ENCODE measurements at places on chromosomes 16 and 17. TPM values are rescaled to one million over a fixed set of nuclear protein-coding genes. Genes with fewer than 3 reads are reported as not detected.
A peak's percentile ranks its signal among the peaks of the same experiment; 100 is the strongest.

The HSPB9 gene
- not detected for total RNA-seq

DNA sequence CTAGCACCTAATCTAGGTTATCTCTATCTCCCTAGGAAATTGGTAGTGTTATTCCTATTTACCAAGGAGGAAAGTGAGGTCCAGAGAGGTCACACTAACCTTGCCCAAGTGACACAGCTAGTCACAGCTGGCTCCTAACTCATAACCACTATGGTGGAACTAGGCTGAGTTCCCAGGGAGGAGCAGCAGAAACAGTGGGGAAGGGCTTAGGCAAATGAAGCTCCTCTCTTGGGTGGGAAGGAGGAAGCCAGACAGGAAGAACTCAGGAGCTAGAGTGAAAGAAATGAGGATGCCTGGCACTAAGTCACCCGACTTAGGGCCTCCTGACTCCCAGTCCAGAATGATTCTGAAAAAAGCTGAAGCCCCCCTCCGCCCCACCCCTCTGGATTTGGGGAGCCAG lies 34.5 kb downstream of the PSME3IP1 start:
- no peak for DNase-seq

- DNase-seq: no peak
Observed at GRCh38 chr17:13253733-13254410, 236.0 kb upstream of the ELAC2 start.

- DNase-seq: no peak
Observed at GRCh38 chr17:41925991-41926590, 4.3 kb upstream of the ODAD4 start.

The NLE1 gene
- 9.2 TPM for total RNA-seq

The MT1G gene
- 5,605 TPM for total RNA-seq

DNA sequence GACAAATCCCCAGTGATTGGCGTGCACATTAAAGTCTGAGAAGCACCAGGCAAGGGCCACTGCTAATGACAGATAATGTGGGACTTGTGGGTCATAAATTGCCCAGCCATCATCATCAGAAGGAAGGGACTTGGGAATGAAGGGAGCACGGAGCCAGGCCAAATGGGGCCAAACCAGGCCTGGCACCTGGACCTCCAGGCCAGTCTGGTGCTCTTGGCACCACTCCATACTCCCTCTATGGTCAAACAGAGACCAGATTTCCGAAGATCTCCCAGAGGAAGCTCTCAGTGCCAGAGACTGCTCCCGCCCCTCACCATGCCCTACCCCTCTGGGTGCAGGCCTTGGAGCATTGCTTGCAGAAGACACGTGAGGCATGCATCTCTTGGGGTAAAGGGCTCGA lies 142.2 kb downstream of the CCDC182 start:
- no peak for DNase-seq

GRCh38 chr16:88061346-88062110 lies 110.3 kb downstream of the BANP start:
- DNase-seq: no peak

The GNAO1 gene
- 7.6 TPM for total RNA-seq

The MEIOC gene
- not detected for total RNA-seq

The SULT1A4 gene
- total RNA-seq: 107 TPM

The GNG13 gene
- total RNA-seq: not detected

DNA sequence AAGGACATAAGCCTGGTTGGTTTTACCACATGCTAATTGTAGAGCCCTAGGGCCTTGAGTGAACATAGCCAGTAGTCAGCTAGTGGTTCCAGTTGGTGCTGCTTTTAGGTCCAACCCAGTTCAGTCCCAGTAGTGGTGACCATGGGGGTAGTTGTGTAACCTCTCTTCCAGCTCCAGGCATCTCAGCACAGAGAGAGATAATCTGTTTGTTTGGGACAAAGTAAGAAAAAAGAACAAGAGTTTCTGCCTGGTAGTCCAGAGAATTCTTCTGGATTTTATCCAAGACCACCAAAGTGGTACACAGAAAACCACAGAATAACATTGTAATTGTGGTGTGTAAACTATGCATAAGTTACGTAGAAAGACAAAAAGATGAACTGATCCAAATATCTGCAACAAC lies 5.2 kb upstream of the CCL13 start:
- DNase-seq: no peak

GRCh38 chr16:89118361-89119165 lies 24.9 kb downstream of the ACSF3 start:
- no peak for DNase-seq

GRCh38 chr16:4180511-4180910 lies 61.4 kb downstream of the SRL start:
- DNase-seq: no peak

The CDH5 gene
- 10.4 TPM for total RNA-seq

GRCh38 chr17:80316927-80317705 lies 56.5 kb downstream of the RNF213 start:
- peak; percentile 29 for DNase-seq

- DNase-seq: no peak
Observed at GRCh38 chr16:72474501-72475123, 302.7 kb upstream of the PMFBP1 start.

GRCh38 chr17:17934806-17935205 lies 37.4 kb downstream of the TOM1L2 start:
- DNase-seq: no peak

The NPIPA2 gene
- total RNA-seq: not detected

The NPIPB8 gene
- 1.3 TPM for total RNA-seq
